Activated CD4-positive, alpha-beta T cell treated with anti-CD3 and anti-CD28 coated beads, Interleukin-10, Interleukin-2, amounts not matched to agents 100 ng/mL and 50 ng/mL, durations not matched to agents 16 hours and 8 hours (primary cell): ENCODE measurements at places on chromosomes 6 and 20.
A peak's percentile ranks its signal among the peaks of the same experiment; 100 is the strongest.

DNA sequence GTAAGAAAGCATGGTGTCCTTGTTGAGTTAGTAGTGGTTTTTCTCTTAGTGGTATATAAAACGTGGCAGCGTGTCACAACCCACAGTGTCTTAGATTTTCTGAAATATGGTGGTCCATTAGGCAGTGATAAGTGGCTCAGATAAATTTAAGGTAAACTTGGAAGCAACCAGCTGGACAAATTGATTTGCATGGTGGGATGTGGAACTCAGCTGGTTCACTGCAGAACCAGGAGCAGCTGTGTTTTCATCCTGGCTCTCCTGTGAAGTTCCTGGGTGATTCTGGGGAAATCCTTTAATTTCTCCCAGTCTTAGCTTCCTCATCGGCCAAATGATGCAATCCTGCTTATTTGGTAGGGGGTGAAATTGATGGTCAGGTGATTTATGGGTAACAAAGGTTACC is 32.9 kb upstream of the EEF1E1 start:
- DNase-seq = no peak

DNA sequence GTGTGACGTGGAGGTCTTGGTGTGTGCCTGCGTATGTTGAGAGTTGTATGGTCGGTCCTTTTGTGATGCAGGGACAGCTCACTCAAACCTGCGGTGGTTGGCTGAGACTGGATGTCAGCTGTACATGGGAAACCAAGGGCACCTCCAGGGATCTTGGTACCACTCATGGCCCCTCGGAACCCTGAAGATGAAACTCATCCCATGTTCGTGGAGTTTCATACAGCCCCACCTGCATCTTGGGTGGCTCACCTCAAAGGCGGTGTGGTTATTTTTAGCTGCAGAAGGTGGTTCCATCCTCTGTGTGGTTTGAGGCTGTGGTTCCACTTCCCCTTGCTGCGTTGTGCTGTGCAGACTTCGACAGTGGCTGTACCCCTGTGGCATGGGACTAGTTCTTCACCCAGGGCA is 52.6 kb upstream of the SLC22A1 start:
- peak; percentile 61 for DNase-seq

GRCh38 chr20:42846784-42847490 is 342.8 kb downstream of the PTPRT start:
- DNase-seq = no peak

DNA sequence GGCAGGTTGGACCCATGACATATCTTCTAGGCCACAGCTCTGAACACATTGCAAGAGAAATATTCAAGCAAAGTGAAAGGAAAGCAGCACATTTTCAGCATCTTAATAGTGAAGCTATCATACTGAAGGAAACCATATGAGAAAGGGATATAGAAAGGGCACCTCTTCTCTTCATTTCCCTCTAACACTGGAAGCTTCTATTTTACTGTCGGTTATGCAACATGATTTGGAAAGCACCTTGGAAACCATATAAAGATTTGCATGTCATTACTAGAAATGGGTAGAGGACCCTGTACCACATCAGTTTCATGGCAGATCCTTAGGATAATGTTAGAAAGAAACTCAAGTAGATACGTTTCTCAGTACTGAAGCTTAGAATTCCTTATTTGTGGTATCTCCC is 70.5 kb upstream of the HMGN3 start:
- DNase-seq = no peak

GRCh38 chr6:149065121-149065520 is 252.4 kb upstream of the TAB2 start:
- no peak for DNase-seq

GRCh38 chr6:44377971-44378370 is 9.5 kb upstream of the CDC5L start:
- no peak for DNase-seq
